Pulmonary artery endothelial cell (primary cell): ENCODE measurements at places on chromosomes 7 and 10.
A peak's percentile ranks its signal among the peaks of the same experiment; 100 is the strongest.

DNA sequence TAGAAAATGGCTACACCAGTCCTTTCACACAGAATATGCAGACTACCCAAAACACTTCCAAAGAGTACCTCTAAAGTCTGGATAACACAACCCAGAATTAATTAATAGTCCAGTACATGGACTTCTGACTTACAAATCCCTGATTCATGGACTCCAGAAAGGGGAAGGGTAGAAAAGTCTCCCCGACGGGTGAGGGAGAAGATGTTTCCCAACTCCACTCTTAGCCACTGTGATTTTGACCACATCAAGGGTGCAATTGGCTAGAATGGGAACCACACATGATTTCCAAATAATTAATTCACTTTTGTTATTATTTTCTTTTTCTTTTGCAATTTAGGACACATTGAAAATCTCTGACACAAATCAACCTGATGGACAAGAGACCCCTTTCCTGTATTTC, 1.4 kb downstream of the TMEM130 start:
- DNase-seq, result no peak

- DNase-seq, result no peak
These were observed 1063.0 kb upstream of the AUTS2 start for GRCh38 chr7:68535266-68535665.

- DNase-seq, result no peak
These were observed 56.0 kb downstream of the ANKRD7 start for GRCh38 chr7:118280319-118281012.

GRCh38 chr10:9825491-9826018, 1192.1 kb upstream of the CELF2 start:
- DNase-seq, result peak; percentile 5

DNA sequence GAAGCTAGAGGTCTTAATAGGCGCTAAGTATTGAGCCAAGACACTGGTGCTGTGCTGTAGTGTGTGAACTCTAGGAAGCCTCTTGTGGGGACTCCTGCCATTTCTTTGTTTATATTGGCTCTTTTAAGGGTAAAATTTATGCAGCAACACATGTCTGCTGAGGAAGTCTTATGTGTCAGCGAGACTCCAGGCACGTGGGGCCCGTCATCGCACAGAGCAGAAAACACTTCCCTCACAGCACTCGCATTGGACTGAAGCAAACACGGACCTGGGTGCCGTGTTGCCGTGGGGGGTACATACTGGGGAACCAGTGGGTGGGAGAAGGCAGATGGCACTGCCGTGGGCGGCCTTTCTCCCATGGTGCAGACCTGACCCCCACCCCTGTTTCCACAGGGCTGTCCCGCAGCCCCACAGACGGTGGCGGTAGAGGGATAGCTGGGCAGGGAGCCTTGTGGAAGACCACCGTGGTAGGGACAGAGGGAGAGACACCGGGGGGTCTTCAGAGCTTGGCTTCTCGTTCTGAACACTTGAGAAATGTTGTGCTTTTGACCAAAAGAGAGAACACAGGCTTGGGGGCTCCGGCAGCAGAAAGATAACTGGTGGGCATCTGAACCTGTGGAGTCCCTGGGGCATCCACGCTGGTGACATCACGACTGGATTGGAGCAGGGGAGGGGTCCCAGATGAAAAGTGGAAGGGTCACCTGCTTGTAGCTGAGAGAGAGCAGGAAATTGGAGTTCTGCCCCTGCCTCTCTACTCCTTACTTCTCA, 284.7 kb upstream of the SHH start:
- DNase-seq, result no peak

GRCh38 chr7:137882261-137882668, 35.5 kb upstream of the DGKI start:
- peak; percentile 30 for DNase-seq

DNA sequence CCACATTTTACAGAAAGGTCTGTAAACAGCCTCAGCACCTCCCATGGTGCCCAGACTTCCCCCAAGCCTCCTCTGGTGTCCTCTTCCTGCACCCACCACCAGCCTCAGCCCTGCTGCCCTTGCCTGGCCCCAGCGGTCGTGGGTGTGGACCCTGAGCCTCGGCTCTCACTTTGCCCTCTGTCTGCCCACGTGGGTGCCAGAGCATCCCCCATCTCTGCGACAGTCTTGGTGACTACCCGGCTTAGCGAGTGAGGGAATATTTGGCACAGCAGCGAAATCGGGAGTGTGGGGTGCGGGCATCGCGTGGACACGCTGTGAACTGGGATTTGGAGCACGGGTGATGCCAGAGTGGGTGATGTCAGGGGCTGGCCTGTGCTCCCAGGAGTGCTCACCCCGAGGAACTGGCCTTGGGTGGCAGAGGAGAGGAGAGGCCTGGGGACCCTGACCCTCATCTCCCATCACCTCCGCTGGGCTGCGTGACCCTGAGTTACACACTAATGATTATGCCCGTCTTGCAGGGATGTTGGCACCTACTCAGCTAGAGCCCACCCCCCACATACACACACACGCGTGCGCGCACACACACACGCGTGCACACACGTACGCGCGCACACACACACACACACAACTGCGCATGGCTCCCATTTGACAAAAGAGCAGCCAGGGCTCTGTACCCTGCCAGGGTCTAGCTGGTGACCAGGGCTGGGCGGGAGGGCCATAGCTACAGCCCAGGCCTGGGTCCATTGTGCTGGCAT, 8.7 kb downstream of the ELFN1 start:
- DNase-seq, result no peak

DNA sequence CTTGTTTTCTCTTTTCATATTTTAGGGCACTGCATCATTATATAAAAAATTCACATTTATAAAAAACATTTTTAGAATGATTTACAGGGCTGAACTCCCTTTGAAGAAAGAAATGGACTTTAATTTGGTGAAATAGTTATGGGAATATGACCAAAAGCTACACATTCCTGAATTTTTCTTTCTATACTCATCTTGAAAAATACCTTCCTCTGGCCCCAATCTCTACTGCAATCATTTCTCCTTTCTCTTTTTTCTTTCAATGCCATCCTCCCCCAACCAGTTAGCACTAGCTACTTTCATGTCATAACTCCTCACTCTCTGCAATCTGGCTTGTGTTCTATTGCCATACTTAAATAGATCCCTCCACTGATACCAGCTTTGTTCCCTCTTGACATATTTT, 6.2 kb downstream of the WNT8B start:
- DNase-seq, result no peak

GRCh38 chr7:44965937-44966730, 12.7 kb downstream of the MYO1G start:
- no peak for DNase-seq

DNA sequence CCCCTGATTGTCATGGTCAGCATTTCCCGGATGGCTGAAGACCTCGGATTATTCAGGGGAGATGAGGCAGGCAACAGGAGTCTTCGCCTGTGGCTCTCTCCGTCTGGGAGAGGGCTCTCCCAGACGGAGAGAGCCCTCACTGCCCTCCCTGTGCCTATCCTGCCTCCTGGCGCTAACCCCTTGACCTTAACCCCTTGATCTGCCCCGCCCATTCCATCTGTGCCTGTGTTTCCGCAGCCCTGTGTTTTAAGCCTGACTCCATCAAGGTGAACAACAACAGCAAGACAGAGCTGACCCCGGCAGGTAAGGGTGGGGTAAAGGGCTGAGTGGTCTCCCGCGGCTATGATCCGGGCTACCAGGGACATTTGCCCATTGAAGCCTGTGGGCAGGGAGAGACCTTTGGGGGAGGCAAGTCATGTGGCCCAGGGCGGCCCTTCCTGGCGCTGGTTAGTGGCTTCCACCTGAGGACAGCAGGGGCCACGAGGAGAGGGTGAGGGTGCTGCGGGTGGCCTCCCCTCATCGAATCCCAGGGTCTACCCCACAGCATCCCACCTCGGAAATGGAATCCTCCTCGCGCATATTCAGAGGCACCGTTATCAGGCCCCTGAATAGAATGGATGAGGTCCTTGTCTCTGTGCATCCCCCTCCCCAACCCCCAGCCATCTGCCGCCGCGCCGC, 4.2 kb upstream of the MUC12 start:
- no peak for DNase-seq

GRCh38 chr7:44380831-44381493, 55.6 kb upstream of the CAMK2B start:
- no peak for DNase-seq

GRCh38 chr10:122072491-122072890, 83.5 kb downstream of the TACC2 start:
- no peak for DNase-seq

DNA sequence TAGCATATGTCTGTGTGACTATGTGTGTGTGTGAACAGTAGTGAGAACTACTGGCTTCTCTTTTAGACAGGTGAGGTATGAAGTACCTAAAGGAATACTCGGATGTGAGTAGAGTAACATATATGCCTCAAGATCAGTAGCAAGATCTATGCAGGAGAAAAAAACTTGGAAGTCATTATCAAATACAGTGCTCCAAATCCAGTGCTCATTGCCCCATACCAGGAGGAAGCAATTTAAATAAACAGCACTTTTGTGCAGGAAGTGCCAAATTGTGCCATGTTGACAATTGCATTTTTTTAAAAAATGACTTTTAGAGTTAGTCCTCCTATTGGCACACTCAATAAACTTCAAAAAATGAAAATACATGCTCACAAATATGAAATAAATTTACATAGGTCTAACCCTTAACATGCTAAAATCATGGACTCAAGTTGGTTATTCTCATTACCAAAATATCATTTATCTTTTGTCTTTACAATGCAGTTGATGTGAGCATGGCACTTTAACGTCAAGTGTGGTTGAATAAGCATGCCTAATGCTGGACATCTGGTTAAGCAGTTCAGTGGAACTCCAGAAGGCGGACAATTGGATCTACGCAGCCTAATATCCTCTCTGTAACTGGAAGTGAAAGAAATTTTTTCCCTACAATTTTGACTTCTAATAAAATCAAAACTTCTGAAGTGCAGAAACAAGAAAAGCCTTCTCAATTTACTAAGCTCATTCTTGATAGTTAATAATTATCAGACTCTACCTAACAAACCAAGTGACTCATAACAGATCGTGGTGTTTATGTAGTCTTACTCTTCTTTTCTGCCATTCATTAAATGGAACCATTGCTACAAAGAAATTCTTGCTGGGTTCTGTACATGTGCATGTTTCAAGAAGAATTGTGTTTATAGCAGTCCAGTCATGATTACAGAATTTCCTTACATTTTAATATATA, 195.2 kb downstream of the MDFIC start:
- no peak for DNase-seq

GRCh38 chr10:51427758-51428157, 271.6 kb downstream of the CSTF2T start:
- no peak for DNase-seq

- DNase-seq, result no peak
These were observed 72.0 kb upstream of the ANK3 start for GRCh38 chr10:60461688-60462087.

- DNase-seq, result no peak
These were observed 14.3 kb upstream of the ZNF467 start for GRCh38 chr7:149787428-149788299.

GRCh38 chr10:5679606-5680005, 5.0 kb upstream of the TASOR2 start:
- no peak for DNase-seq

- peak; percentile 43 for DNase-seq
These were observed 5.7 kb downstream of the ARPC1B start for GRCh38 chr7:99380032-99380822.

GRCh38 chr7:2878306-2878705, 34.2 kb upstream of the GNA12 start:
- no peak for DNase-seq

GRCh38 chr7:20240080-20240926, 23.1 kb upstream of the MACC1 start:
- no peak for DNase-seq
